Activated CD8-positive, alpha-beta memory T cell treated with anti-CD3 and anti-CD28 coated beads for 4 hours (primary cell): ENCODE measurements at places on chromosomes 1 and 21.

- DNase-seq = no peak
Observed at GRCh38 chr1:104987210-104987609, 1237.5 kb downstream of the AMY1C start.

GRCh38 chr1:18908911-18909771, 6.8 kb upstream of the ALDH4A1 start:
- DNase-seq = no peak

GRCh38 chr1:116477429-116477828, 93.4 kb downstream of the CD58 start:
- no peak for DNase-seq

- DNase-seq = no peak
Observed at GRCh38 chr1:7106442-7107108, 321.3 kb downstream of the CAMTA1 start.

DNA sequence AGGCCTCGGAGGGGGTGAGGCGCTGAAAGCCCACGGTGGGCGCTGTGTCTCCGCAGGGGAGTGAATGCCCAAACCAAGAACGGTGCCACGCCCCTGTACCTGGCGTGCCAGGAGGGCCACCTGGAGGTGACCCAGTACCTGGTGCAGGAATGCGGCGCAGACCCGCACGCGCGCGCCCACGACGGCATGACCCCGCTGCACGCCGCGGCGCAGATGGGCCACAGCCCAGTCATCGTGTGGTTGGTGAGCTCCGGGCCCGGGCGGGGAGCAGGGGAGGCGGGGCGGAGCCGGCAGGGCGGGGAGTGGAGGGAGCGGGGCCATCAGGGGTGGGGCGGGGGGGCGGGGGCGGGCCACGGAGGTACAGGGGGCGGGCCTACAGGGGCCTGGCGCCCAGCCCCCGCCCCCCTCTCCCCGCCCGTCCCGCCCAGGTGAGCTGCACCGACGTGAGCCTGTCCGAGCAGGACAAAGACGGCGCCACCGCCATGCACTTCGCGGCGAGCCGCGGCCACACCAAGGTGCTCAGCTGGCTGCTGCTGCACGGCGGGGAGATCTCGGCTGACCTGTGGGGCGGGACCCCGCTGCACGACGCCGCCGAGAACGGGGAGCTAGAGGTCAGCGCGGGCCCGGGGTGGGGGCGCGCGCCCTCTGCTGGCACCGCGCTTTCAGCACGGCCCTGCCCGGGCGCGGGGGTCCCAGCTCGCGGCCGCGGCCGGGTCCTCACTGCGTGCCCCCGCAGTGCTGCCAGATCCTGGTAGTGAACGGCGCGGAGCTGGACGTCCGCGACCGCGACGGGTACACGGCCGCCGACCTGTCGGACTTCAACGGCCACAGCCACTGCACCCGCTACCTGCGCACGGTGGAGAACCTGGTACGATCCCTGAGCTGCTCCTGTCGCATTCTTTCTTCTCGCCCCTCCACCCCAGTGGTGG, 15.9 kb downstream of the ESPN start:
- peak; percentile 48 for DNase-seq

DNA sequence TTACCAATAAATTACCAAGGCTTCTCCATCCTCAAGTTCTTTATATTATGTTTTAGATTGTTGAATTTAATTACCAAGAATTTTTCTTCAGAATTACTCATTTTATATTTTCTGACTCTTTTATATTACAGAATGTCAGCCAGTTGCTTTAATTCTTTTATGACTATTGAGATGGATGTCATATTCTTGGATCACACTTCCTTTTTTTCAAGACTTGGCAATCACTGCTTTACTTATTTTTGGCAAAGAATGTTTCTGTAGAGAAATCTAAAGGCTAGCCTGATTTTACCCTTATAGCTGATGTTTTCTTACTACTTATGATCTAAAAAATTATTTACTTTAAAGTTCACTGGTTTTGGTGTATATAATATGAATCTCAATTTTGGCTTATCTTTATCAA, 721.1 kb upstream of the TMPRSS15 start:
- DNase-seq = no peak

GRCh38 chr1:71364236-71364635, 283.4 kb upstream of the ZRANB2 start:
- DNase-seq = no peak

GRCh38 chr1:215526147-215526845, 40.8 kb upstream of the KCTD3 start:
- DNase-seq = no peak

DNA sequence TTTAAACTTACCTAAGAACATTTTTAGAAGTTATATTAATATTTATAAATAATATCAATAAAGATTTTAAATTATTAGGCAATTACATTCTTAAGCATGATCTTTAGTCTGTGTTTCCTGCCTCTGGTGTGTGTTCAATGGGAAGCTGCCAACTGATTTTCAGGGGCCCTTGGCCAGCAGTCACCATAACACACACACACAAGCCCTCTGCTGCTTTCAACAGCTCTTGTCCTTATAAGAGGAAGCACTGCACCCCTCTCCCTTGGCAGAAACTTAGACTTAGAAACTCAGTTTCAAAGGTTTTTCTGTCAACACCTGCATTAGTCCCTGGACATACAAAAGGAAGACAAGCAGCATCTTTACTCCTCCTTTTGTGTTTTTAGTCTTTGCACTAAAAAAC, 81.4 kb downstream of the VAV3 start:
- no peak for DNase-seq

DNA sequence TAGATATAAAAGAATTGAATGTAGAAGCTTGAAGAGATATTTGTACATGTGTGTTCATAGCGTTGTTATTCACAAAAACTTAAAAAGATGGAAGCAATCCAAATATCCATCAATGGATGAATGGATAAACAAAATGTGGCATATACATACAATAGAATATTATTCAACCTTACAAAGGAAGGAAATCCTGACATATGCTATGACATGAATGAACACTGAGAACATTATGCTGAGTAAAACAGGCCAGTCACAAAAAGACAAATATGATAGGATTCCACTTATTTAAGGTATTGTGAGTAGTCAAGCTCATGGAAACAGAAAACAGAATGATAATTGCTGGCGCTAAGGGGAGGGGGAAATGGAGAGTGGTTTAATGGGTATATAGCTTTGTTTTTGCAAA, 47.0 kb upstream of the DYRK1A start:
- DNase-seq = no peak

DNA sequence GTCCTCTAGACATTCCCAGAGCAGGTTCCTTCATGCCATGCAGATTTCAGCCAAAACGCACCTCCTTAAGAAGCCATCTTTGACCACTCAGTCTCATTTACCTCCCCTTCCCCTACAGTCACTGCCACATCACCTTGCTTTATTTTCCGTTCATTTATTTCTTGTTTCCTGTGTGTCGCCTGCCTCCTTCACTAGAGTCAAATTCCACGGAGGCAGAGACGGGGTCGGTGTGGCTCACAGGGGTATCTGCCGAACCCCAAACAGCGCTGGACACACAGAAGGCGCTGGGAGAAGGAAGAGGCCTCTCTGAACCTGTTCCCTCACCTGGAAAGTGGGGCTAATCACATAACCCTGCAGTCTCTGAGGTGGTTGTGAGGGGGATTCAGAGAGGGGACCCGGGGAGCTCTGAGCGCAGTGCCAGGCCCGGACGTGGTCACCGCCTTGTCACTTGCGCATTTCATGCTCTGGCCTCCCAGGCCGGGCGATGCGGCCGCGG, 23.6 kb upstream of the DMBX1 start:
- no peak for DNase-seq

DNA sequence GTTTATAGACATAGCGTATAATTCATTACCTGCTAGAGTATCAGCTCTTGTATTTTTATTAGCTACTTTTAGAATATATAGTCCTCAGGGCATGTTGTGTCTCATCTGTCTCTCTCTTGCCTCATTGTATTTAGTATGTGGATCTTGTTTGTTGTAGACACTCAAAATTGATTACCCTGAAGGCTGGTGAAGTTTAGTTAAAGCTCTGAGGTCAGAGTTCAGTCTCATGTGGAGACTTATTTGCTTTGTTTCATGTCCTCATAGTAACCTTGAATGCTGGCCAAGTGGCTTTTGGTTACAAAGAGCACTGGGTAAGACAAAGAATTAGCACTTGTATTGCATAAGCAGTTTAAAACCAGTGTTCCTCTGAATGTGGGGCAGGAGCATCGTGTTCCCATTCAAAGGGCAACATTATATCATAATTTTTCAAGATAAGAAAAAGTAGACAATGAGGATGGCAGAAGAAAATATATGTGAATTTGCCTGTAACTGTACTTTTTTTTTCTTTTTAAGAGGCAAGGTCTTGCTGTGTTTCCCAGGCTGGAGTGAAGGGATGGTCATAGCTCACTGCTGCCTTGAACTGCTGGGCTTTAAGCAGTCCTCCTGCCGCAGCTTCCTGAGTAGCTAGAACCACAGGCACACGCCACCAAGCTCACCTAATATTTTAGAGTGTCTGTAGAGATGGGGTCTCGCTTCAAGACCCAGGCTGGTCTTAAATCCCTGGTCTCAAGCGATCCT, 17.4 kb downstream of the CNST start:
- DNase-seq = no peak

DNA sequence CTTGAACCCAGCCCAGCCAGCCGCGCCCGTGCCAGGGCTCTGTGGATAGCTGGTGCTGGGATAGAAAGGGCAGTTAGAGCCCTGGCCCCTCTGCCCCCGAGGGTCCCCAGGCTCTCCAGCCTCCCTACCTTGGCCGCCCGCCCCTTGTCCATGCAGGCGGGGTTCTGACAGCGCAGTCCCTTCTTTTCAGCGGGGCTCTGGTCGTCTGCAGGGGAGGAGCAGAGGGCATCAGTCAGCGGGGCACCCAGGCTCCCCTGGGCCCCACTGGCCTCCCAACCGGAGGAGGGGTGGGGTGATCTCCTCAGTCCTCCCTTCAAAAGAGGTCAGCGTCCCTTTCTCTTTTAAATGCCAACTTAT, 4.9 kb upstream of the PLEKHG5 start:
- no peak for DNase-seq

DNA sequence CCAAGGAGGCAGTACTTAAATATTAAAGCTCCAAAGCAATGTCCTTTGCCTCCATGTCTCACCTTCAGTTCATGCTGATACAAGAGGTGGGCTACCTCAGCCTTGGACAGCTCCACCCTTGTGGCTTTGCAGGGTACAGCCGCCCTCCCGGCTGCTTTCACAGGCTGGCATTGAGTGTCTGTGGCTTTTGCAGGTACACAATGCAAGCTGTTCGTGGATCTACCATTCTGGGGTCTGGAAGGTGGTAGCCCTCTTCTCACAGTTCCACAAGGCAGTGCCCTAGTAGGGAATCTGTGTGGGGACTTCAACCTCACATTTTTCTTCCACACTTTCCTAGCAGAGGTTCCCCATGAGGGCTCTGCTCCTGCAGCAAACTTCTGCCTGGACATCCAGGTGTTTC, 324.8 kb downstream of the COL11A1 start:
- DNase-seq = no peak

DNA sequence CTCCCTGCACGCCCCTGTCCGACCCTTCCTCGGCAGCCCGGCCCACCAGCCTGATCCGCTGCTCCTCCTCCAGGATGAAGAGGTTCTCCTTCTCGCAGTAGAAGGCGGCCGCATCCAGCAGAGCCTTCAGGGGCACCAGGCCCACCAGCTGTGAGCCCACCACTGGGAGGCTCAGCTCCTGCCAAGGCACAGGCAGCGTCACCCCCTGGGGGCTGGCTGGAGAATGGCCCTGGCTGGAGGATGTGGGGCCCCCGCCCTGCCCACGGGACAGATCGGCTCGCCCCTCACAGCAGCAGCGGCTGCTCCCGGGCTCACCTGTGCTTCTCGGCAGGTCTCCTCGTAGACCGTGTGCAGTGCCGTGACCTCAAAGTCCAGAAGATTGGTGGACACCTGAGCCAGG, 5.3 kb downstream of the FTCD start:
- no peak for DNase-seq

GRCh38 chr1:42379794-42380585, 602 bp upstream of the RIMKLA start:
- no peak for DNase-seq

DNA sequence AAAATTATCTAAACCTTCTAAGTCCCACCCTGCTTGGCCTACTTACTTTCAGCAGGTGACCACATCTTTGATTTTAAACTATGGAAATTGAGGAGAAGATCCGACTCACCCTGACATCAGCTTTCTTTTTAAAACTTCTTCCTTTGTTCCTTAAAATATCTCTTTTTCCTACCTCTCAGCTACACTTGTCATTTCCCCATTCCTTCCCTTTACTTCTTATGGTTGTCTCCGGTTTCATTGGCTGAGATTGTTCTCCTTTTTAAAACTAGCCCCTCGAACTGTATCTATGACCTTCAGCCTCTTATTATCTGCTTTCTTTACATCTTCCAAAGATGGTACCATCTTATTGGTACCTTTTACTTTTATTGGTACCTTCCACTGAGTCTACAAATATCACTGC, 87.8 kb upstream of the NRIP1 start:
- no peak for DNase-seq

GRCh38 chr1:31084782-31085569, 19.5 kb upstream of the PUM1 start:
- DNase-seq = no peak

GRCh38 chr1:212678456-212679410, 20.9 kb downstream of the BATF3 start:
- DNase-seq = no peak

- no peak for DNase-seq
Observed at GRCh38 chr1:37867784-37868183, 8.4 kb upstream of the MTF1 start.

DNA sequence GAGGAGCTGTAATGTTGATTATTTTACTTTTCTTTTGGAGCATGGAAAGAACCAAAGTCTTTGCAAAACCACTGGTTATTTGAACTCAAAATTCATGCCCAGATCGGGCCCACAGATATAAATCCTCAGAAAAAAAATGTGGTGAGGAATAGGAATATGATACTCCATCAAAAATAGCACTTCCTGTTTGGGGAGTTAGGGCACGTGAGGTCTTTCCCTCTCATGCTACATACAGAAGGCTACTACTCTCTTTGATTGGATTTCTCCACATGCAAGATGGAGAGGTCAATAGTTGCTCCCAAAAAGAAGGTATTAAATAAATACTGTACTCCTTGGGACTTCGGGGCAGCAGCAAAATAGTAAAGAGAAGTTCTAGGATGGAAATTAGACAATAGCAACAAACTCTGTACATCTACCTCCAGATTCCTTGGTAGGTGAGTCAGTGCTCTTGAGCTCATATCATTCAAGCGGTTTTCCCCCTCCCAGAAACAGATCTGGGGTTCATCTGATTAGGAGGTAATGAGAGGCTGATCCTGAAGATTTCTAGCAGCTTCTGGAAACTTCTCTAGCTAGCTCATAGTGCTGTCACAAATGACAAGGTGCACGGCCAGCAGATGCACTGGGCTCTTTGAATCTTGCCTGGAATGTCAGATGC, 47.1 kb downstream of the SLC9C2 start:
- no peak for DNase-seq
